ENCODE measurements at places on chromosomes 7 and 10. TPM values are rescaled to one million over a fixed set of nuclear protein-coding genes. Genes with fewer than 3 reads are reported as not detected.

Gene PON1
- total RNA-seq, result not detected

Gene TMEM273
- 0.48 TPM for total RNA-seq

Gene GPR158
- total RNA-seq, result under 0.01 TPM

Gene TASOR2
- 83.4 TPM for total RNA-seq

Gene CHN2
- not detected for total RNA-seq

Gene SPRN
- not detected for total RNA-seq

Gene TMEM176A
- total RNA-seq, result not detected

Gene RGR
- total RNA-seq, result not detected

Gene SFRP5
- not detected for total RNA-seq

Gene WASHC2A
- 24.7 TPM for total RNA-seq

Gene VSTM2A
- not detected for total RNA-seq

Gene GPR85
- total RNA-seq, result 0.48 TPM

Gene PRRT4
- total RNA-seq, result 0.85 TPM

Gene CCDC3
- 0.96 TPM for total RNA-seq

Gene CUBN
- 0.85 TPM for total RNA-seq

Gene CDC14C
- not detected for total RNA-seq

Gene PILRA
- under 0.01 TPM for total RNA-seq

Gene PNLIPRP3
- total RNA-seq, result 13.0 TPM

Gene PRPS1L1
- not detected for total RNA-seq

Gene C7orf57
- total RNA-seq, result 0.21 TPM

Gene POLD2
- total RNA-seq, result 107 TPM

Gene STRIP2
- 12.3 TPM for total RNA-seq

Gene SFRP4
- total RNA-seq, result under 0.01 TPM

Gene MYH16
- total RNA-seq, result under 0.01 TPM

Gene RRP12
- total RNA-seq, result 40.0 TPM

Gene MYL10
- total RNA-seq, result not detected

Gene PPP1R3C
- 6.0 TPM for total RNA-seq

Gene TAS2R41
- not detected for total RNA-seq

Gene CCL24
- total RNA-seq, result not detected

Gene CLDN4
- 60.3 TPM for total RNA-seq

Gene TEX47
- not detected for total RNA-seq

Gene INMT
- not detected for total RNA-seq

Gene PNLIP
- total RNA-seq, result not detected

Gene PDE6C
- total RNA-seq, result not detected

Gene AKR1C4
- total RNA-seq, result not detected

Gene AQP1
- 5.3 TPM for total RNA-seq

Gene SLC13A1
- not detected for total RNA-seq

Gene SMKR1
- 0.24 TPM for total RNA-seq

Gene VWDE
- total RNA-seq, result 3.6 TPM

Gene COL1A2
- total RNA-seq, result 3.1 TPM

Gene LRRD1
- not detected for total RNA-seq

Gene C10orf105
- total RNA-seq, result not detected

Gene MMS19
- total RNA-seq, result 68.7 TPM

Gene MOGAT3
- total RNA-seq, result not detected

Gene PCGF5
- total RNA-seq, result 27.7 TPM

Gene LRRC4
- 1.7 TPM for total RNA-seq

Gene RAPGEF5
- total RNA-seq, result 7.5 TPM

Gene CYP3A5
- 2.8 TPM for total RNA-seq

Gene TMEM130
- total RNA-seq, result not detected

Gene EPHA1
- total RNA-seq, result 52.5 TPM

Gene ESYT2
- 111 TPM for total RNA-seq

Gene GRM3
- total RNA-seq, result not detected

Gene TRPV5
- total RNA-seq, result not detected

Gene NEBL
- total RNA-seq, result 9.2 TPM

Gene MGAM2
- not detected for total RNA-seq

Gene GPR26
- not detected for total RNA-seq

Gene FFAR4
- total RNA-seq, result not detected

Gene THNSL1
- 4.6 TPM for total RNA-seq

Gene SEMA3D
- not detected for total RNA-seq

Gene GNG11
- 1.3 TPM for total RNA-seq
